ENCODE measurements at places on chromosomes 7 and 10.

DNA sequence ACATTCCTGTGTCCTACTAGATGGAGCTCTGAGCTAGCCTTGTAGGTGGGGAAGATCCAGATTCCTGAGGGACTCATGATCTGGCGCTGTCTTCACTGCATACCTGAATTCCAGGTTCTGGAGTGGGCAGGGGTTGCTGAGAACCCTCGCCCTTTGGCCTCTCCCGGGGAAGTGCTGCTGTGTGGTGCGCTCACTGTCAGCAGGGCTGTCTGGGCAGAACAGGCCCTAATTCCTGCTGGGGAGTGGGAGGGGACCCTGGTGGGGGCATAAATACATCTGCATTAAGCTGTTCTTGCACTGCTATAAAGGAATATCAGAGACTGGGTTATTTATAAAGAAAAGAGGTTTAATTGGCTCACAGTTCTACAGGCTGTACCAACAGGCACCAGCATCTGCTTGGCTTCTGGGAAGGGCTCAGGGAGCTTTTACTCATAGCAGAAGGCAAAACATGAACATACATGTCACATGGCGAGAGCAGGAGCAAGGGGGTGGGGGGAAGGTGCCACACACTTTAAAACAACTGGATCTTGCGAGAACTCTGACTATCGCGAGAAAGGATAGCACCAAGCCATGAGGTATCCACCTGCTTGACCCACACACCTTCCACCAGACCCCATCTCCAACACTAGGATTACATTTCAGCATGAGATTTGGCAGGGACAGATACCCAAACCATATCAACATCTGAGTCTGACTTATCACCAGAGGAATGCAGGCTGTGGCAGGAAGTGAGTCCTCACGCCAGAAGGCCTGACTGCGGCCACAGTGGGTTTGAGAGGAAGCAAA, 115.0 kb downstream of the ADCY1 start:
- no peak for DNase-seq

DNA sequence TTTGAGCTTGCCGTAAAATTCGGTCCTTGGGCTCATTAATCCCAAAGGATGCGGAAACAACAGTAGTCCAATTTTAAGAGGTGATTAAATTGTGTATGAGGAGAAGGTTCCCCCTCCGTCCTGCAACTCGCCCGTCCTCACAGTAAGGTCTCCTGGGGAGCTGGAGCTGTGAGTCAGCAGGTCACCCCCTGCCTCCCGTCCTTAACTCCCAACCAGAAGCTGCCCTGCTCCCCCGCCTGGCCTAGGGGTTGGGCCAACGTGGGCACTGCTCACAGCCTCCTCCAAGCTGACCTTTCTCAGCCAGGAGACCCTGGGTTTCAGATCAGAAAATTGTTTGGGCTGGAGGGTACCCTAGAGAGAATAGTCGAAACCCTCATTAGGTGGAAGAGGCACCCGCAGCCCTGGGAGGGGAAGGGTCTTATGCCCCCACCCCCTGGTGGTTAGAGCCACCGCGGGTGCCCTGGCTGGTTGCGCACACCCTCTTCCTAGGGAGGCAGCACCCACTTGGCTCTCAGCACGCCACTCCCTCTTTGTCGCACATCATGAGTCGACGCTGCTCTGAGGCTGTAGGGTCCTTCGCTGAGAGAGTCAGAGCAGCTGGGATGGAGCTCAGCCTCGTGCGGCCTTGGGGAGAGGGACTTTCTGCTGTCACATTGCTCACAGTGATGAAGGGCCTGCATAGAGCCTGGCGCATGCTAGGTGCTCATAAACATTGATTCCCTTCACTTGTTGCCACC, 131.2 kb downstream of the TACC2 start:
- DNase-seq, result no peak

GRCh38 chr10:43126759-43127424, 11.4 kb upstream of the CSGALNACT2 start:
- no peak for DNase-seq

GRCh38 chr10:63723741-63724140, 202.5 kb downstream of the REEP3 start:
- no peak for DNase-seq

DNA sequence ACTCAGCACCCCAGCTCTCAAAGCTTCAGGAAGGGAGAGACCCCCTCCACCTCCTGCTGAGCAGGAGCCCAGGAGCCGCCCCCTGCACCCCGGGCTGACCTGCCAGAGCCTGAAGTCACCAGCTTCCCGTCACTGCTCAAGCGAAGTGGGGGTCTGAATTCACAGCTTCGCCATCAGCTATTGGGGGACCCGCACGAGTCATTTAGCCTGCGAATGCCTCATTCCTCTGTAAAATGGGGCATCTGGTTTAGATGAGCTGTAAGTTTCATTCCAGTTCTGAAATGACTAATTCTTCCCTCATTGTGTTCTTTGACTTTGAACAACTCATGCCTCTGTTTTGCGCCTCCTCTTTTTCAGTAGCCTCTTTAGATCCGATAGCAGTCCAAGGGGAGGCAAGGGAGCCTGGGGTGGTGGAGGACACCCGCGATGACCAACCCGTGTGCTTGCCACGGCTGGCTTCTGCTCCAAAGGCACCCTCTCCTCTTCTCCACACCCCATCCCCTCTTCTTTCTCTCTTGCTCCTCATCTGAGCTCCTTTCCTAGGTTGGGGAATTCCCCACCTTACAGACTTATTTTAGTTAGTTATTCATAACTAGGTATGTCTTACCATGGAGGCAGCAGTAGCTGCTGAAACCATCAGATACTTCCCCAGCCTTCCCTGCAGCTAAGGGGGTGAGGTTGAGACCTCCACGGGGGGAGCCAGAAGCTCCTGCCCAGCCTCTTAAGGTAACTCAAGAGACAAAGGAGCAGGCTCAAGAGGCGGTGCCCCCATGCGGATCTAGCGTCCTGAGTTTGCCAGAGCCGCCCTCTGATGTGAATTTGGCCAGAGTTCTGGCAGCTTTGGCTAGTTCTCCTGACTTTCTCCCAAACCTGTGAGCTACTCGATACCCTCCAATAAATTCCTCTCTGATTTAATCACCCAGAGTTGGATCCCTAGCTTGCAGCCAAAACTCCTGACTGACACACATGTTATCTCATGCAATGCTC, 47.7 kb downstream of the RBM17 start:
- peak; percentile 52 for DNase-seq

- no peak for DNase-seq
Measured at GRCh38 chr7:81903115-81903514, 133.3 kb upstream of the HGF start.

DNA sequence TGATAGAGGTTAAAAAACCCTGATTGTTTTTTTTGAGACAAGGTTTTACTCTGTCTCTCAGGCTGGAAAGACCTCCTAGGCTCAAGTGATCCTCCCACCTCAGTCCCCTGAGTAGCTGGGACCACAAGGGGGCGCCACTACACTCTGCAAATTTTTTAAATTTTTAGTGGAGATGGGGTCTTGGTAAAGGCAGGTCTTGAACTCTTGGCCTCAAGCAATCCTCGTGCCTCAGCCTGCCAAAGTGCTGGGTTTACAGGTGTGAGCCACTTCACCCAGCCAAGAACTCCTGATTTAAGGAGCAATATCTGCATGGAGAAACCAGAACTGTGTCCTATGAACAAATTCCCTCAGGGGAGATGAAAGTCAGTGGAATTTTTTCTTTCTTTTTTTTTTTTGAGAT, 7.3 kb upstream of the KLHDC10 start:
- DNase-seq, result peak; percentile 67

DNA sequence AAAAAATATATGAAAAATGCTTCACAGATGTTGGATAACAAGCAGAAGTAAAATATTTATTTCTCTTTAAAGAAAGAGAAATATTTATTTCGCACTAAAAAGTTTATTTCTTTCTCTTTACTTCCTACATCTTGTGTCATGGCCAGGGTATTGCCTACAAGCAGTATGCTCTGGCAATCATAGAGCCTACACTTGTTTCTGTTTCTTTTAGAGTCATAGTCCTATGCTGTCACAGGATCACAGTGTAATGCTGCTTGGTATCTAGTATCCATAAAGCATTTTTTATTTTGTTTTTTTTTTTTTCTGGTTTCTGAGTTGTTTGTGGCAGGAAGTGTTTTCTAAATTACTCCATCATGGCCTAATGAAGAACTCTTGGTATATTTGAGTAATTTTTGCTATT, 116.0 kb downstream of the ATRNL1 start:
- no peak for DNase-seq

Data from CD4-positive, alpha-beta T cell treated with Interleukin-2 at 100 ng/mL for 4 hours (primary cell).